ENCODE measurements at places on chromosomes 16 and 17.

GRCh38 chr17:17514993-17515933 lies 19.1 kb upstream of the RASD1 start:
- no peak for DNase-seq

GRCh38 chr16:19708296-19709205 lies 9.5 kb downstream of the KNOP1 start:
- DNase-seq = no peak

DNA sequence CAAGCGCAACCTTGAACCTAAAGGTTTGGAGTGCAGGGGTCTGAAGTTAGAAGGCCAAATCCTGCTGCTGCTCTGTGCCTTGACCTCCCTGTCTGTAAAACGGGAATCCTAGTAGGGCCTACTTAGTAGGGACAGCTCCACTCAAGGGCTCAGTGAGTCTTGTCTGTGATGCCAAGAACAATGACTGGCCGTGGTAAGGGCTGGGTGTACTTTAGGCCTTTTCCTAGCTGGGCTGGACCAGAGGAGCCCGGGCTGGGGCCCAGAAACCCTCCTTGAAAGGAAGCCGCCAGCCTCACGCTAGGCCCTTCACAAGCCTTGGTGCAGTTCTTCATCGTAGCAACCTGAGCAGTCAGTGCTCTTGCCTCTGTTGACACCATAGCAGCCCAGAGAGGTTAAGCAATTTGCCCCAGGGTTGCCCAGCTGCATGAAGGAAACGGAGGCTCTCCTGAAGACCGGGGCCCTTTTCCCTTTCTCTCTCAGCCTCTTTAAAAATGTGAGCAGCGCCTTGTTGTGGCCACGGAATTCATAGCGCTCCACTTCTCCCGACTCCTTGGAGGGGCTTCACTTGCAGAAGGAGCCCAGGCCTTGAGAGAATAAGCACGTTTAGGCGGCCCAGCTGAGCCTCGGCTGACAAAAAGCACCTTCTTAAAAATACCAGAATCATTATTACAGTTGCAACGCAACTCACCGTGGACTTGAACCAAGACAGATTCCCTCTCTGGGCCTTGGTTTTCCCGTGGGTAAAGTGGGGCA lies 4.4 kb downstream of the NECAB2 start:
- DNase-seq = no peak

GRCh38 chr16:75628351-75628750 lies 5.3 kb upstream of the ADAT1 start:
- DNase-seq = no peak

DNA sequence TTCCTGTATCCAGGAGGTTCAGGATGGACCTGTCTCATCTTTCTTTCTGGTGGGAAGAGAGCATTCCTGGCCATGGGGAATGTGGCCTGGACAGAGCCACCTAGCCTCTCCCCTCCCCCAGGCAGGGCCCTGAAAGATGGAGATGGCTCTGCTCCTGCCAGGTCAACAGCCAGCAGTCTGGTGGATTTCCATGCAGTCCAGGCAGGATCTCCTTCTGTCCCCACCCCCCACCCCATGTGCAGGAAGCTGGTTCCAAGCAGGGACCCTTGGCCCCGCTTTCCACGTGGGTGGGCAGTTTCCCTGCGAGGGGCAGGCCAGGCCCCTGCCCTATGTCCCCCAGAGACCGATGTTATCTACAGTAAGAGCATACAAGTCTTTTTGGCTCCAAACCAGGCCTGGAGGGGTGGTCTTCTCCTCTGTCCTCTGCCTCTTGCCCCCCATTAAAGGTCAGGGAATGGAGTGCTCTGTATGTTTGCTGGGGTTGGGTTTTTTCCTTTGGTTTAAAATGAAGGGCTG lies 240.5 kb downstream of the SEC14L1 start:
- no peak for DNase-seq

GRCh38 chr17:28675980-28676379 lies 14.0 kb downstream of the SUPT6H start:
- no peak for DNase-seq

- no peak for DNase-seq
These were observed 122.6 kb downstream of the NPIPB5 start for GRCh38 chr16:22633280-22633679.

DNA sequence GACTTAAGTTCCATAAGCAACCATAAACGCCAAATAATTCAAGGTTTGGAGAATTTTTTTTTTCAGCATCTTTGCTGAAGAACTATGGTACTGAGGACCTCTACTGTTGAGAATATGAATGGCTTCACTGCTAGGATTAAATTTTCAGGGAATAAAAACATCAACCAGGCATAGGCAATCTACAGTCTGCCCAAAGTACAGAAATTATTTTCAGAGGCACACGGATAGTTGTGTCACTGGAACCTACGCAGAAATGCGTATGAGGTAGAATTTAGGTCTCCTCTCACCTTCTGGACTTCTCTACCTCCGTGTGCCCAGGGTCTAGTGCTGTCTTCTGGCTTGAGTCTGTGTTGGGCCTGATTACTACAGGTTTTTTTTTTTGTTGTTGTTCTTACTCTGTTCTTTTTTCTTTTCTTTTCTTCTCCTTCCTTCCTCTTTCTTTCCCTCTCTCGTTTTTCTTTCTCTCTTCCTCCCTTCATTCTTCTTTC lies 39.7 kb downstream of the NACA2 start:
- no peak for DNase-seq

DNA sequence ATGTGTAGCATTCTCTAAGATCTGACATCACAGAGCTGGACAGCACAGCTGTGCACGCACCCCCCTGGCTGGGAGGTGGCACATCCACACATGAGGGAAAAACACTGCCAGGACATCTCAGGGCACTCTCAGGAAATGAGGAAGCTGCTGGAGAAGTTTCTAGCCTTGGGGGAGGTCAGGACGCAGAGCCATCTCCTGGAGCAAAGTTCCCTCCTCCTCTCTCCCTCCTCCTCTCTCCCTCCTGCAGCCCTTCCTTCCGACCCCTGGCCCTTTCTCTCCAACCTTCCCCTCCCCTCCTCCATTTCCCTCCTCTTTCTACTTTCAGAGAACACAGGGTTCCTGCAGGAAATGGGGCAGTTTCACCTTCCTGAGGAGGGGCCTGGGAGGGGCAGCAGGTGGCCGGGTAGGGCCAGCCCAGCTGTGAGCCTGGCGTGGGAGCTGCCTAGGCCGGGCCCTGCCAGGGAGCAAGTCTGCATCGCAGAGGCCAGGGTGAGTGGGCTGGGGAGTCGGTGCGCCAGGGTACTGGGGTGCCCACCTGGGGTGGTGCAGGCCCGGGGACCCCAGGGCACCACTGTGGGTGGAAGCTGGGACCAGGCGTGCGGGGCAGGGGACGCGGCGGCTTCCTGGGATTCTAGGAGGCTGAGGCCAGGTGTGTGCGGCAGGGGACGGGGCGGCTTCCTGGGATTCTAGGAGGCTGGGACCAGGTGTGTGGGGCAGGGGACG lies at the start of gene DPEP1:
TSS of gene DPEP1 (plus strand) at position 412 of the 723 bp plus-strand sequence. CDS start 16,769 bp downstream, outside the sequence.
- DNase-seq = no peak

- DNase-seq = no peak
These were observed 26.2 kb downstream of the IL21R start for GRCh38 chr16:27428026-27428785.

- DNase-seq = peak; percentile 79
These were observed 893 bp downstream of the POLR3E start for GRCh38 chr16:22297871-22298733.

DNA sequence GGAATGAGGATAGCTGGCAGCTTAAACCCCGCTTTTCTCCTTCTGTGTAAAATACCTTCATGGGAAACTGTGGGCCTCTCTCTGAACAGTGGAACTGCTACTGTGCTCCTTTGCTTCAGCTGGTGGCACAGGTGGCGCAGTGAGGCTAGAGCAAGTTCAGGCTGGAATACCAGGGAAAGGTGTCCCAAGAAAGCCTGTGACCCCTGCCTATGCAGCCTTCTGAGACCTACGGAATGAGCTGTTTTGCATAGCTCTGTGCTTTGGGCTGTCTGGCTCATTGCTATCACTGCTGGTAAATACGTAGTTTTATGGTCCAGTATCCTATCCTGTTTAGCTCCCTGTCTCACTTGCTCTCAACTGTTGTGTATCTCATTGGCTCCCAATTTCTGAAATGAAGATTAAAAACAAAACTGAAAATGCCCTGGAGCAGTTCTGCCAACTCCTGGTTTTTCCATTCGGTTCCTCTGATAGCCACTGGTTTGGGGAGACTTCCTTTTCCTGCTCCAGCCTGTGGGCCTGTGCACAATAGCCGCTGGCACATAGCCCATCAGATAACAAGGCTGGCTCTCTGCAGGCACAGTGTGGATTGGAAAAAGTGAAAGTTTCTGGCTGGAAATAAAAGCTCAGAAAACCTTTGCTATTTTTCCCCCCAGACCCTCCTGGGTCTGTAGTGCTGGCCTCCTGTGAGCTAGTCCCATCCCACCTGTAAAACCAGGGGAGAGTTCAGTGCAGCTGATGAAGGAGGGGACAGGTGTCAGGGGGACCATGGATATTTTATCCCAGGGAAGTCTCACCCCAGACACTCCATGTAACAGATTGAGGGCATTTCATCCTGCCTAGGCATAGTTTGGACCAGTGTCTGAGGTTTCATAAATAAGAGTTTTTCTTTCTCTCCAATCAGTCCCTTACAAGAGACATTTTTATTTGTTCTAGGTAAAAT lies 24.0 kb downstream of the LIMD2 start:
- no peak for DNase-seq

DNA sequence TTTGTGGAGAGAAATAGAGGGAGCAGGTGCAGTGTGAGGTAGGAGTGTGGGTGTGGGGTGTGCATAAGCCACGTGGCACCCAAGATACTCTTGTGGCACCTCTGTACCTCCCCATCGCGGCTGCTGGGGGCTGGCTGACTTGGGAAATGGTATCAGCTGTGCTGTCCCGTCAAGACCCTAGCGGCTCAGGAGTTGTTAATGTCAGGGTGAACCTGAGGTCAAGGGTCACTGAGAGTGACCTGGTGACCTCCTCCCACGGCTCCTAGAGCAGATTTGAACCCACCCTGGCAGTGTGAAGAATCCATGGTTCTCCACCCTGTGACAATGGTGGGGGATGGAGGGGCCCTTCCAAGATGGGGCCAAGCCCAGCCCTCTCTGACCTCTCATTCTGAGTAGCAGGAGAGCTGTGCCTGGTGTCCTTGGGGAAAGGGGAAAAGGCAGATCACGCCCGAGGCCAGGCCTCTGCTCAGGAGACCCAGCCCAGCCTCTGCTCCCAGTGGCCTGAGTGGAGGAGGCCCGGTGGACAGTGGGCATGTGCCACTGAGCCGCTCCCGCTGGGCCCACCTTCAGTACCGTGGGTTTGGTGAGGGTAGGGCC lies 3.0 kb upstream of the WFIKKN2 start:
- DNase-seq = no peak

GRCh38 chr16:84212154-84212553 lies 21.2 kb downstream of the ADAD2 start:
- DNase-seq = no peak

GRCh38 chr17:67150826-67151225 lies 94.2 kb downstream of the HELZ start:
- DNase-seq = no peak

DNA sequence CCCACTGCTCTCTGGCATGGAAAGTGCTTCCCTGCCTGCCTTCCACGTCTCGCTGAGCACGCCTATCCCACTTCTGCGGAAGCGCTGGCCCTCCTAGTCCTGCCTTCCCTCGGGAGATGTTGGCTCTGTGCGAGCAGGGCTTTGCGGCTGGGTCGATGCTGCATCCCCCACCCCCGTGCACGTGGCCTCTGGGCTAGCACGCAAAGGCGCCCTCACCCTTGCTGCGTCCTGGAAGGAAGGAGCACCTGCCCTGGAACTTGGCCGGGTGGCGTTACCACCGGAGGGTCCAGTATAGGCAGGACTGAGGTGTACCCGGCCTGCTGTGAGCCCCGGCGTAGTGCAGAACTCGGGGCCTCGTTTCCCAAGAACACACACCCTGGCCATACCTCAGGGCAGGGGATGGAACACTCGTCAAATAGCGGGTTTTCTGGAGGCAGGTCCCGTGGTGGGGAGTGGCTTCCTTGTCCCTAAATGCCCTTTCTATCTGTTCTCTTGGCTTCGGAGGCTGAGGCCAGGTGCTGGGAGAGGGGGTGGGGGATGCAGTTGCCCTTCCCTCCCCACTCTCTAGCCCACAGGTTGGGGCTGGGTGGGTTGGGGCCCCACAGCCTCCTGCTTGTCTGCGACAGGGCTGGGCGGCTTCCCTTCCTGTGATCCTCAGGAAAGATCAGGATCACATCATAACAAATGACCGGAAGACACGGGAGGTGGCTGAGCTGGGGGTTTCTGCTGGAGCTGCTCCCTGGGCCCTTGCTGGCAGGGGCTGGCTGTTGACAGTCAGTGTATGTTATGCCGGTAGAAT lies 17.4 kb downstream of the BAIAP2 start:
- DNase-seq = no peak

DNA sequence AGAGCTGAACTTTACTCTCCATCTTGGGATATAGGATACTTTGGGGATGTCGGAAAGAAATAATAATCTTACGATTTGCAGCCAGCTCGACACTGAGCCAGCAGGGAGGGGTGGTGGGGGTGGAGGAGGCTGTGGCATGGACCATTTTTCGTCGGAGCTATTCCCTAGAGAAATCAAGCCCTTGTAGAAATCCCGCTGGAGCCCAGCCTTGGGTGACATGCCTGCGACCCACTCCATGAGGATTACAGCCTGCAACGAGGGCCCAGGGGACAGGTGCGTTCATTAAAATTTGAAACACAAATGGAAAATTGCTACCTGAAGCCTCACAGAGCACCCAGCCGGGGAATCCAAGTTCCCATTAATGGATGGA lies 82.8 kb upstream of the GSE1 start:
- DNase-seq = no peak

DNA sequence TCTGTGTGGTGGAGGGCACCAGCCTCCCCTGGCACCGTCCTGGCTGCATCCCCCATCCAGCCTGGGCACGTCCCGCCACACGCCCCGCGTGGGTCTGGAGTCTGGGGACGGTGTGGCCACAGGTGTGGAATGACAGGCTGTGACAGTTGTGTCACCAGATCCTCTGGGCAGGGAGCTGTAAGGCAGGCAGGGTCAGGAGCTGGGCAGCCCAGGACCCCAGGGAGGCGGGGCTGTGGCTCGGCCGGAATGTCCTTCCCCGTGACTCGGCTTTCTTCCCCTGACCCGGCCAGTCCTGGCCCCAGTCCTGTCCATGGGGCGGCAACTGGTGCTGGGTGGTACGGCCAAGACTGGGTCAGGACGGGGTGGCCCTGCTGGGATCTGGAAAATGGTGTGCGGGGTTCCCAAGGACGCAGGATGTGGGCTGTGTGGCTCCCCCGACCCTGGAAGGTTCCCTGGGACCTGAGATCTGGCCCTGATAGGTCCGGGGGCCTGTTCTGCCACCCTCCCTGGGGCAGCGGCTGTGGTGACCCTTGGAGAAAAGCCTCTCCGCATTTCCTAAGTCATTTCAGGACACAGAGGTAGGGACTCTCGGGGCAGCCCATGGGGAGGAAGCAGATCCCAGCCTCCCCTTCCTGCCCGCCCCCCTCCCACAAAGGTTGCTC lies 3.3 kb upstream of the SLC16A3 start:
- DNase-seq = no peak

- DNase-seq = no peak
These were observed 153.5 kb upstream of the CIBAR2 start for GRCh38 chr16:85265810-85266209.

- DNase-seq = no peak
These were observed 13.5 kb downstream of the TBX4 start for GRCh38 chr17:61465550-61466237.

GRCh38 chr16:85302018-85302847 lies 190.0 kb upstream of the CIBAR2 start:
- no peak for DNase-seq

GRCh38 chr17:40024901-40025300 lies 9.7 kb downstream of the CSF3 start:
- no peak for DNase-seq
